ENCODE measurements at places on chromosomes 3 and 15.

DNA sequence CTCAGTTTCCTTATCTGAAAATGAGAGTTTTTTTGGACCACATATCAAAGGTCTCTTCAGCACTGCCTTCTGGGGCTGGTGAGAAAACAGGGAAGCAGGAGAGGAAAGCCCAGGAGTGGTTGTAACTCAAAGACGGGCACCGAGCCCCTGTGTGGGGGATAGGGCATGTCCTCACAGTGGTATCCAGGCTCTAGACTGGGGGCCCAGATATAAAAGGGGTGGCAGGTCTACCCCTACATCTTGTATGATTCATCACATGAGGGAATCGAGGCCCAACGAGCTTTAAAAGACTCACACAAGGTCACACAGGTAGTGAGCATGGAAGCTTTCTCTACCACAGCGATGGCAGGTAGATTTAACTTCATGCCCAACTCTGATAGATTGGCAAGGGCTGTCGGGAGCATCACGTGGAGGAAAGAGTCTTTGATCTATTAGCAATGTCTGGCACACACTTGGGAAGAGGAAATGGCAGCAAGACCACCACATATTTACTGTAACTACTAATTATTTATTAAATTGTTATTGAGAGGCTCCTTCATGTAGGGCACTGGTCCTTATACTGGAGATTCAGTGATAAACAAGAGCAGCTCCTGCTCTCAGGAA is 4.1 kb upstream of the EPHB3 start:
- no peak for DNase-seq

DNA sequence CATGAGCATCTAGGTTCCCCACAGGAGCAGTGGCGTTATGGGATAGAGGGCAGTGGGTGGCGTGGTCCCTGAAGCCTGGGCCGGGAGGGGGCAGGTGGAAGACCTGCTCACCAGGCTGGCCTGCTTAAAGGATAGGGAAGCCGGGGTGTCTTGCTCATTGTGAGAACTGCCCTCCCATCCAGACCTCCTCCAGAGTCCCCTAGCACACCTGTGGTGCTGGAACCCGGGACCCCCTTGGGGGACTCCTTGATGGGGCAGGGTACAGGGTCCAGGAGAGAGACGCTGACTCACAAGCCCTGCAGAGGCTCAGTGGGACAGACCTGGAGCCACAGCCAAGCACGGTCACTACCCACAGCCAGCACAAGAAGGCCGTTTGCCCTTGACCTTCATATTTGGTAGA is 2.8 kb upstream of the RHCG start:
- DNase-seq = no peak

DNA sequence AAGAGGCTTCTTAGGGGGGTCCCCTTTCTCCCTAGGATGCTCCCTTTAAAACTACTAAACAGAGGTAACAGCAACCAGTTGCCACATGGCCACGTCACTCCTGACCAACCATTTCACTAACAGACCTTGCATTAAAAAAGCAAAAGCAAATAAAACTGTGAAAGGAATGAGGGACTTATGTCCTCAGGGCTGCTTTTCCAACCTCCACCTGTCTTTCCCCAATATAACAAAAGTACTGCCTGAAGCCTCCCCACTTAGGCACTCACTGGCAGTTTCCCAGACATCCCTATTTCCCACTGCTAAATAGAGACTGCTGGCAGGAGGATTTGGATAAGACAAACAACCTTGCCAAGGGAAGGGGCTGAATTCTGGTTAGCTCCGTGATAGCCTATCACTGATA is 130.3 kb downstream of the ATP8B4 start:
- DNase-seq = no peak

DNA sequence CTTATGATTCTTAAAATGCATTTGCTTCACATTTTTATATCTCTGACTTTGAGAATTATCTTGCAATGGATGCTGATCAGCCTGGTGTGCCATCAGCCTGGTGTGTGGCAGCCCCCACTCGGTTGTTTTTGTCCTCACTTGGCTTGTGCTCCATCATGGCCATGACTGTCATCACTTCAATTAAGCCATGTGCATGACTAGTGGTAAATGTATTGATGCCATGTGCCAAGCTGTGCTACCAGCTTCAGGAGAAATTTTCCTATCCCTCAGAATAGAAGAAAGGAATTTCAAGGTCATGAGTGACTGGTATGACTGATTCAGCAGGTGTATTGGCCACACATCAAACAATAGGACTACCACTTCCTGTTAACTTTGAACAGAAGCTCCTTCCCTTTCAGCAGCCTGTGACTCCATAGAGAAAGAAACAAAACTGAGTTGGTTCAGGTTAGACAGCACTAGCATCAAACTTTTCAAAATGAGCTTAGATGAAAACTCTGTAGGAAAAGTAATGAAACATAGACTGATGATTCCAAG is 251.7 kb downstream of the GRM7 start:
- DNase-seq = no peak

- no peak for DNase-seq
Observed at GRCh38 chr3:78871048-78871447, 896.8 kb downstream of the ROBO1 start.

GRCh38 chr3:172330413-172330812 is 117.8 kb downstream of the GHSR start:
- no peak for DNase-seq

DNA sequence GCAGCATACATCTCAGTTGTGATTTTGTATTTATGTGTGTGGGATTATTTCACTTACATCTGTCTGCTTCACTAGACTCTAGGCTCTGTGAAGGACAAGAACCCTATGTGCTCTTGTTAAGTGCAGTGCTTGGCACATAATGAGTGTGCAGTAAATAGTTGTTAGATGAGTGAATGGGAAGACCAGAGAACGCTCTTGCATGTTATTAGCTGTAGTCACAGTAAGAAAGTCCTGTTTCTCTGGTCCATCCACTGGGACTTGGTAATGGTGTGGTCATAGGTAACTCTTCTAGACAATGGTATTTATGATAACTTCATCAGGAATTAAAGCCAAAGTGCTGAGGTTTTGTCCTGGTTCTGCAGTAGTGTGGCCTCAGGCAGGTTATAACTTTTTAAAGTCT is 1.4 kb upstream of the AQP9 start:
- no peak for DNase-seq
